ENCODE measurements at places on chromosomes 7 and 10.

DNA sequence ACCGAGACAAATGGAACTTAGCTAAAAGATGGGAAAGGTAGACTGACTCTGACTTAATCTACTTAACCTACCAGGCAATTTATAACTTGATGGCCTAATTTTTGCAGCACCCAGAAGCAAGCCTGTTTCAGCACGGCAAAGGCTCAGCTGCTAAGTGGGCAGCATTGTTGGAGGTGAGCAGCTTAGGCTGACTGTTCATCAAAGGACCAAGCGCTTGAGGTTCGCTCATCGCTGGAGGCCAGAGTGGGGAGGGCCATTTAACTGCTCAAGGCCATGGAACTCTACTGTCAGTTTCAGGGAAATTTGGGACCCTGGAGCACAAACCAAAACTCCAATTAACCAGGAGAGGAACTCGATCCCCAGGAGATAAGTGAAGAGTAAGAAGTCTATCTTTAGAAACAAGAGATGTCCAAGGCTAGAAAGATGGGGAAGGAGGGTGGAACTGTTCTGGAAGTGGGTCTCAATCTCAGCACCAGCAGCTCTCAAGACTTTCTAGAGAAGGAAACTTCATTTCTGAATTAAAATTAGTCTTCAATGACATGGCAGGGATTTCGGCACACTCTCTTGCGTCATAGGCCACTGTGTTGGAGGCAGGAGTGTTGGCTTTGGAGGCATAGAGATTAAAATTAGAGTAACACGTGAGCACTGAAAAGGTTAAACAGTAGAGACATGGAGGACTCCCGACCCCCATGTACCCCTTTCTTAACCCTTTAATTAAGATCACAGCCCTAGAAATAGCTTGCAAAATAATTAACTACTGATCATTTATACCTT lies 43.1 kb downstream of the EGFR start:
- DNase-seq = no peak

DNA sequence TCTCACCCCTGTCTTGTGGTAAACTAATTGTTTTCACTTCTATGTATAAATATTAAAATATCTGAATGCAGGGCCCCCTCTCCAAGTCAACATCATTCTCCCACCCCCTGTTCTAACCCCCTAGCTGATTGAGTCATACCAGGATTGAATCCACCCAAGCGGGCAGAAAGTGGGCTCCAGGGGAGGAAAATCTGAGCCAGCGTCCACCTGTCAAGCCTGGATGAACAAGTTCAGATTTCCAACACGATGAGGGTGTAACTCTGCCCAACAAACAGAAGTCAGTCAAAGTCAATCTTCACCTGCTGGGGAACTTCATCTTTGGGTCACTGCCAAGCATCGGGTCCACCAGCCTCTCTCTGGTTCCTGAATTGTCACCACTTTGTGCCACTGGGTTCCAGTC lies 162.9 kb upstream of the CELF2 start:
- DNase-seq = no peak

DNA sequence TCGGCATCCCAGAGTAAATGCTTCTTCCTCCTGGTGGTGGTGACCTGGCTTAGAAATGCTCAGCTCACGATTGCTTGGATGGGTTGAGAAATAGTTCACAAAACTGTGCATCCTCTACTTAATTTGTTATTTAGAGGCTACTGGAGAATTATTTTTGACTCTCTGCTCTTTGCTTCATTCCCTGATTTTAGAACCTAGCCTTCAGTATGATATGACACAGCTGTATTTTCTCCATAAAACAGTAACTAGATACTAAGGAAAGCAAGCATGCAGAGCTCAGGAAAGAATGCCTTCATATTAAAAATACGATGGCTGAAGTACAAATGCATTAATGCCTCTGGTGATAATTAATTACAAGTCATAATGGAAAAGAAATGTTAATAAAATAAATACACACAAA lies 602.0 kb upstream of the COBL start:
- DNase-seq = no peak

DNA sequence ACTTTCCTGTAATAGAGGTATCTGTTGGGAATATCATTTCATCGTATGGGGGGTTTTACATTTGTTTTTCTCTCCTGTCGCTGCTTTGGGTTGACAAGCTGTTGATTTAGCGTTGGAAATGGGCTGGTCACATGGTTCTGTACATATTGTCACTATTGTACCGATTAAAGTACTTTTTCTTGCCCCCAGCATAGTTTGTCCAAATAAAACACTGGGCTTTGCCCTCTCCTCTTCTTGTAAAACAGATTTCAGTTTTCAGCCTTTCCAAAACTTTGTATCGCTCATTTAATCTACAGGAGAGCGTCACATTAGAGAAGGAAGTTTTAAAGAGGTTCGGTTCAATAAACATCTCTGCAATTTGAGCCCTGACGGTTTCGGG lies 4.0 kb downstream of the BMI1 start:
- no peak for DNase-seq

DNA sequence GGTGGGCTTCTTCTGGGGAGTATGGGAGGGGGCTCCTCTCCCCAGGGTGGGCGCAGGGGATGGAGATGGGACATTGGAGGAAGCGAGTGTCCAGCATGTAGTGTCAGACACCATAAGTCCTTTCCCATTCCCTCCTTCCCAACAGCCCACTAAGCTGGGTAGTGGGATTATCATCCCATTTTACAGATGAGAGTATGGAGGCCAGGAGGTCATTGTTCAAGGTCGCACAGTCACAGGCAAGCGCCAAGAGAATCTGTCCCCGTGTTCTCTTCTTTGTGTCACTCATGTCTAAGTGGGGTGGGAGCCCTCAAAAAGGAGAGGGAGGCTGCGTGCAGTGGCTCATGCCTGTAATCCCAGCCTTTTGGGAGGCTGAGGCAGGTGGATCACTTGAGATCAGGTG lies 64.8 kb downstream of the CLIP2 start:
- DNase-seq = no peak

DNA sequence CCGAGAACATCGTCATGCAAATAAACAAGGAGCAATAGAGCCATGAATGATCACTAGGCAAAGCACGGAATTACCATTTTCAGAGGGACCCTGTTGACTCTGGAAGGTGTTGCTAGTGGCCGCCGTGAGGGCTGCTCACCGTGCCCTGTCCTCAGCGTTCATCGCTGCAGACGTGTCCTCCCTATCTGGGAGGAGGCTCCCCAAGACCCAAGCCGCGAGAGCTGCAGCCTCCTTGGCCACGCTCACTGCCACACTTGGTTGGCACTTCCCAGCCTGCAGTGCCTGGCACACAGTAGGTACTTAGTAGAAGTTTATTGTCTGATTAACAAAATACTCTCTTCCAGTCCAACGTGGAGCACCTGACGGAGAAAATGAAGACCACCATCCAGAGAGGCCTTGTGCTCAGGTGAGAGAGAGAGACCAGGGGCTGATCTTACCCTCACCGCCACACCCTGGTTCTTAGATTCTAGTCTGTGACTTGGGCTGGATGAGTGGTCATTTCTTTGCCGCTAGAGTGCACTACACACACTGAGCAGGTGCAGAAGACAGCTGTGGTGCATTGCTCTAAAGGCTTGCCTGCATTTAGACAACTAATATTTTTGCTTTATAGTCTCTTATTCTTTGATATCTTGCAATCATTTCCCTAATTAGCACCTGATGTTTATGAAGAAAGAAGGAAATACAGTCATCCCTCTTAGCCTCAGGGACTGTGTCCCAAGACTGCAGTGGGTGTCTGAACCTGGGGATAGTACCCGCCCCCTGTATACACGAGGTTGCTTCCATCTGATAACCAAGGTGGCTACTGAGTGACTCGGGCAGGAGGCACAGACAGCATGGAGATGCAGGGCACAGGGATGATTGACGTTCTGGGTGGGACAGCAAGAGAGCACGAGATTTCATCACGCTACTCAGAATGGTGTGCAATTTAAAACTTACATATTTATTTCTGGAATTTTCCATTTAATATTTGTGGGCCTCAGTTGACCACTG lies 40.3 kb downstream of the PITRM1 start:
- DNase-seq = no peak

- no peak for DNase-seq
These were observed 74.8 kb upstream of the NEBL start for GRCh38 chr10:20971901-20972300.

- no peak for DNase-seq
These were observed 16.8 kb upstream of the MTPN start for GRCh38 chr7:135993950-135994349.

- DNase-seq = no peak
These were observed 37.1 kb downstream of the SVOPL start for GRCh38 chr7:138663725-138664710.

DNA sequence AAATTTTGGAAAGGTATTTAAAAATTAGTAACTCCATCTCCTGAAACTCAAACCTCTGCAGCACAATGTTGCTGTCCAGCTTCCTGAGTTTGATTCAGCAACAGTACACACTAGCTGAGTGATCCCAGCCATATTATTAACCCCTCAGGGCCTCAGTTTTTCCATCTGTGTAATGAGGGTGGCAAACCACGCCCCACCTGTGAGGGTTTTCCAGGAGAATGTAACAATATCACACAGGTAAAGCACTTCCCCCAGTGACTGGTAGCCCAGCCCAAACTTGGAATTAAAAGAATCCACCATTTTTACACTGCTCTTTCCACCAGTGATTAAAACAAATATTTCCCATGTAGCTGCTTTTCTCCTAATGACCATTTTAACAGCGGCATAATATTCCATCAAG lies 122.4 kb downstream of the SORBS1 start:
- DNase-seq = no peak

- DNase-seq = no peak
These were observed 69.6 kb downstream of the PARP12 start for GRCh38 chr7:139993169-139993568.

DNA sequence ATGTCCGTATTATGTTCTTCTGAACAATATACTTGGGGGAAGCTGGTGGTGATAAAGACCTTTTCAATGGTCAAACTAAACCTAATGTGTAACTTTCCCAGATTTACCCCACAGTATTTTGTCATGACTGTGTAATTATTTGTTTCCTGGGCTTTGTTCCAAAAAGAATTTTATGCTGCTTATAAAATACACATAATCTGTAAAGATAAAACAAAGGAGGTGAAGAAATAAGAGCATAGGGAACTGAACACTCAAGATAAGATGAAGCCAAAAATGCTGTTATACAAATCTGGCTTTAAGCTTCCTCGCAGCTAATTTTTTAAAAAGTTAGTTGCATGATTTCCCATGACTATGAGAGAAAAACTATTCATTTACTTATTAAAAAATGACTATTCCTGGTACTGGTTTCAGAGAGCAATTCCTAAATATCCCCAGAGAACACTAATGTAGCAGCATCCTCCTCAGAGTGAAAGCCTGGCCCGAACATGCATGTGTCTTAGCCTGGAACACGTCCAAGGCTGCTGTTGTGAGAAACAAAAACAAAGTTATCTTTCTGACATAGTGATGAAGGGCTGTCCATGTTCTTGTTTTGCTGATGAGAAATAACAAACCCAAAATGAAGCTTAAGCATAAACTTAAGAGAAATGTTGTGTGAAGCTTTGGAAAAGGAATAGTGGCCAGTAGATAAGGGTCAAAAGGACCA lies 33.9 kb downstream of the MALSU1 start:
- peak; percentile 49 for DNase-seq

- DNase-seq = no peak
These were observed 49.9 kb downstream of the NEUROD6 start for GRCh38 chr7:31290601-31291000.

DNA sequence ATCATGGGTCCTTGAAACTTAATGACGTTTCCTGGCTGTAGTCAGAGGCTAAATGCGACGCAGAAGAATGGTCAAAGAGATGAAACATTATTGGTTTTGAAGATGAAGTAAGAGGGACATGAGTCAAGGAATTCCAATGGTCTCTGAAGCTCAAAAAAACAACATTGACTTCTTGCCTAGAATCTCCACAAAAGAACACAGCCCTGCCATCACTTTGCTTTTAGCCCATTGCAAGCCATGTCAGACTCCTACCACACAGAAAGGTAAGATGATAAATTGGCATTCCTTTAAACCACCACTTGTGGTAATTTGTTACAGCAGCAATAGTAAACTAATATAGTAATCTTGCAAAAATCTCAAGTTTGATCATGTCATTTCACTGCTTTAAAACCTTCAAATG lies 109.4 kb downstream of the TMEM26 start:
- DNase-seq = no peak

GRCh38 chr7:33849971-33850559 lies 55.3 kb upstream of the BMPER start:
- no peak for DNase-seq

DNA sequence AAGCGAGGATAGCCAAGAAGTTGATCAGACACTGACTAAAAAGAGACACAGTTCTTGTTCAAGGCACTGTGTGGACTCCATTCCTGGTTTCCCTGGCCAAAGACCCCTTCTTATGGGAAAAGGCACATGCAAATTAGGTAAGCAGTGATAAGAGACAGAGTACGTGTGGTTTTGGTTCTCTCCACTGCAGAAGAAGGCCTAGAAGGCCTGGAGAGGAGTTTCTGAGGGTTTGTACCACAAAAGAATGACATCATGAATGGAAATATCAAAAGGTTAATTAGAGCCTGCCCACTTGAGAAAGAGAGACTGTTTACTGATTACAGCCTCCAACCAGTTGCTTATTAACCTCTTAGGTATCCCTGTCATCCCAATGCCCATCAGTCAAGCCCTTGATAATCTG lies 137.5 kb downstream of the ZNF365 start:
- no peak for DNase-seq

DNA sequence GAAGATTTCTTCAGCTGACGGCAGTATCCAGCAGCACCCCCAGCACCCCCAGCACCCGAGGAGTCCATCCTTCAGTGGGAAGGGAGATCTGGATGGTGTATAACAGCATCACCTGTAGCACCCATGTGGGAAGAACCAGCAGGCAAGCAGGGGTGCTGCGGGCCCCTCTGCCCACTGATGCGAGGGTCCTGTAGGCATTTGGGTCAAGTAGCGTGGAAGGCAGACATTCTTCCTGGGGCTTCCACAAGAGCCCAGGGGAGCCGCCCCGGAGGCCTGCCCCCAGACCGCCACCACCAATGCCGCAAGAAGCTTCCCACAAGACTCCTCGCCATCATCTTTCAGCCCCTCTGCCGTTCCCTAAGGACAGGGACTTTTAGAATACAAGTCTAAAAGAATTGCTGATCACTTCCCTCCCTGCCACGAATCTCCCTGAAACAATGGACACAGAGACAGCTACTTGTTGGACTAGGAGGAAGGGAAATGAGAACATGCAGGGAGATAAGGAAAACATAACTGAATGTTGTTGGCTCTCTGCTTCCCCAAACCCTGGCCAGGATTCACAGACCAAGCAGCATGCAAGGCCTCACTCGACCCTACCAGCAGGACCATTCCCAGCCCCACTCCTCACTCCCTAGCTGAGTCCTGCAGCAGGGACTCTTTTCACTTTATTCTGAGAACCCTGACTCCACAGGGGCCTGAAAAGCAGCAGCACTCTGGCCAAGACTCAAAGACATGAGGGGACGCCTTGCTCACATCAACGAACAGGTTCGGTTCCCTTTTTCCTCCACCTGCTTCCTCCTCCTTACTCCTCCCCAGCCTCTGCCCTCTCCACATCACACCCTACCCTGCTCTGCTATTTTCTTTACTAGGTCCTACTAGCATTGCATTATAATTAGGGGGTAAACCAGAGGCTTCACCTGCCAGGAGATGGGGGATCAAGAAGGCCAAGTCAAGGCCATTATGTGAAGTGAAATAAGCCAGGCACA lies 164.5 kb downstream of the HERPUD2 start:
- DNase-seq = no peak

All from muscle of back (tissue), 13 donors.